T-helper 1 cell treated with Interleukin-12 subunit alpha and Interleukin-12 subunit beta and Interleukin-4 antibody, amounts not matched to agents 30 ng/mL and 1 ng/mL, for 36 hours (primary cell): ENCODE measurements at places on chromosomes 3 and 15. TPM values are rescaled to one million over a fixed set of nuclear protein-coding genes. Genes with fewer than 3 reads are reported as not detected.

Gene AP2M1
- total RNA-seq: 210 and 221 TPM in 2 replicates

Gene RETNLB
- not detected in 2 replicates for total RNA-seq

Gene HIGD2B
- 0.20 TPM in 2 replicates for total RNA-seq

Gene XCR1
- total RNA-seq: 0.05 TPM in 2 replicates

Gene ROPN1
- not detected in 2 replicates for total RNA-seq

Gene FAM174B
- total RNA-seq: 3.1 and 4.8 TPM in 2 replicates

Gene SCAANT1
- total RNA-seq: not detected in 2 replicates

Gene C3orf49
- total RNA-seq: not detected in 2 replicates

Gene CYP1A1
- 0.42 and 0.46 TPM in 2 replicates for total RNA-seq

Gene SLC24A5
- total RNA-seq: not detected in 2 replicates

Gene SAXO2
- total RNA-seq: 0.12 and 0.49 TPM in 2 replicates

Gene ACAN
- not detected in 2 replicates for total RNA-seq

Gene DIPK2A
- total RNA-seq: 18.8 and 18.9 TPM in 2 replicates

Gene ADAMTS9
- total RNA-seq: not detected in 2 replicates

Gene ARHGEF26
- 0.07 TPM in 2 replicates for total RNA-seq

Gene SEMA5B
- total RNA-seq: not detected in 2 replicates

Gene TMEM108
- not detected in 2 replicates for total RNA-seq

Gene ANKUB1
- total RNA-seq: not detected in 2 replicates

Gene CSPG4
- total RNA-seq: not detected in 2 replicates

Gene CD96
- 287 and 303 TPM in 2 replicates for total RNA-seq

Gene ZDHHC3
- total RNA-seq: 49.9 and 65.6 TPM in 2 replicates

Gene BRK1
- 116 and 126 TPM in 2 replicates for total RNA-seq
